Activated effector memory CD4-positive, alpha-beta T cell treated with anti-CD3 and anti-CD28 coated beads, Interleukin-2, amount 50 U/mL, for 16 hours (primary cell): ENCODE measurements at places on chromosomes 11 and 22.

- DNase-seq = peak; percentile 50
These were observed 74.8 kb upstream of the PITPNB start for GRCh38 chr22:27993774-27994350.

GRCh38 chr22:46879083-46879482 lies 116.6 kb downstream of the TBC1D22A start:
- DNase-seq = no peak

GRCh38 chr22:25942856-25943411 lies 200.9 kb downstream of the MYO18B start:
- no peak for DNase-seq

- no peak for DNase-seq
These were observed 22.0 kb downstream of the MFNG start for GRCh38 chr22:37464181-37464580.

- DNase-seq = no peak
These were observed 306.8 kb downstream of the CADM1 start for GRCh38 chr11:115197433-115197832.
